NCI-H1694 (cell line): ENCODE measurements at places on chromosomes 7 and 10.

- peak; percentile 30 for DNase-seq
Measured at GRCh38 chr7:124840435-124840834, 74.8 kb upstream of the GPR37 start.

- no peak for DNase-seq
Measured at GRCh38 chr7:24609570-24609969, 36.3 kb downstream of the PALS2 start.

- DNase-seq: no peak
Measured at GRCh38 chr7:122132341-122132740, 11.7 kb downstream of the AASS start.

DNA sequence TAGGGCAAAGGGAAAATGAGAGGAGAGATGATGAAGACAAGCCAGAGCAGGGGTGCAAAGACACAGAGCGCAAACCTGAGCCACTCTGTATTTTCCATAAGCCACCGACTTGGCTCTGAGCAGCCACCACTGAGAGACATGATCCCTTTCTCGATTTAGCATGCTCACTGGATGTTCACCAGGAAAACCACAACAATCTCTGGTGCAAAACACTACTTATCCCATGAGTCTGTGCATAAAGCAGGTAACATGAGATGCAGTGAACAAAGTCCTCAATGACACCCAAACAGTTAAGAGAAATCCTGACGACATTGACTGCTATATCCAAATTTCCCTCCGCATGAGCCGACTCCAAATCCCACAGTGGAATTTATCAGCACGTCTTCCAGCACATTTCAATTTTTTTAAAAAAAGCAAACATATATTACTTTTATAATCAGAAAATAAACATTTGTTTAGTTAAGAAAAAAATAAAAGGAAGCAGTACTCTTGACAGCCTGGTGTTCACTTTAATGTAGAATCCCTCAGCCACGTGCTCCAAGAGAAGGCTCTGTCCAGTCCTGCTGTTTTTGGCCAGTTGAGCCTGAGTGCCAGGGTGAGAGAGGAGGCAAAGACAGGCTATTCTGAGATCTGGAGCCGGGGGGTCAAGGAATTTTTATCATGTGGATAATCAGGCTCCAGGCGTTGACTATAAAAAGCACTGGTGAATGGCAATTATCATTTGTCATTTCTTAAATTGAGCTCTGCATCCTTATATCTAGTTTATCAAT lies 238.4 kb downstream of the KCNMA1 start:
- DNase-seq: no peak

GRCh38 chr7:20786049-20786412 lies 655 bp downstream of the SP8 start:
- DNase-seq: no peak

DNA sequence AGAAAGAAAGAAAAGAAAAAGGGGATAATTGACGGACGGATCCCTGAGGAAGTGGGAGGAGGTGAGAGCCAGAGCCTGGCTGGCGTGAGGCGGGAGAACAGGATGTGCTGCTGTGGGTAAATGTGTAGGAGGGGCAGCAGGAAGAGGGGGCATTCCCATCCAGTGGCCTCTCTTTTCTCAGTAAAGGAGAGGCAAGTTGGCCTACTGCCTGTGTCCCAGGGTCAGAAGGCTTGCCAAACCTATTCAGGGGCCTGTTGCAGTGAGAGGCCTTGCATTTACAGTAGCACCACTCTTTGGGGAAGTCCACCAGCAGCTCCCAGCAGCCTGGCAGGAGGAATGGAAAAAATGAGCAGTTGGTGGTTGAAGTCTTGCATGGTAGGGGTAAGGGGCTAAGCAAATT lies 26.6 kb upstream of the ASCC1 start:
- DNase-seq: no peak

- no peak for DNase-seq
Measured at GRCh38 chr7:105297985-105298384, 90.7 kb downstream of the SRPK2 start.

DNA sequence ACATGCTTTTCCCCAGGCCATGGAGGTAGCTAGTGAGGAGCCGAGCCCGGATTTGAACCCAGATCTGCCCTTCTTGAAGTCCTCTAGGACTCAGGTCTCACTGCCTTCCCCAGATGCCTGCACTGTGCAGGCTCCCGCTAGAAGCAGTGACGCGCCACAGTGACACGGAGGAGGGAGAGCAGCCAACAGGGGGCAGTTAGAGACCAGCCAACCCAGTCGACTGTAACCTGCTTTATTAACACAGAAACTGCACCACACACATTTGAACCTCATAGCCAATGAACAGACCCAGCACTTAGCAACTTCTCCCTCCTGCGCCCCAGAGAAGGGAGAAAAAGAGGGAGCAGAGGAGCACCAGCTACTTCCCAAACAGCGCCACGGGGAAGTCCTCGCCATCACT lies 27.4 kb downstream of the PILRA start:
- DNase-seq: no peak

- no peak for DNase-seq
Measured at GRCh38 chr10:129808092-129808983, 155.7 kb downstream of the EBF3 start.

GRCh38 chr7:20330239-20330927 lies at the start of gene ITGB8:
TSS of gene ITGB8 (plus strand) at chr7:20330900. CDS start at chr7:20331807, 907 bp downstream.
- DNase-seq: peak; percentile 13

DNA sequence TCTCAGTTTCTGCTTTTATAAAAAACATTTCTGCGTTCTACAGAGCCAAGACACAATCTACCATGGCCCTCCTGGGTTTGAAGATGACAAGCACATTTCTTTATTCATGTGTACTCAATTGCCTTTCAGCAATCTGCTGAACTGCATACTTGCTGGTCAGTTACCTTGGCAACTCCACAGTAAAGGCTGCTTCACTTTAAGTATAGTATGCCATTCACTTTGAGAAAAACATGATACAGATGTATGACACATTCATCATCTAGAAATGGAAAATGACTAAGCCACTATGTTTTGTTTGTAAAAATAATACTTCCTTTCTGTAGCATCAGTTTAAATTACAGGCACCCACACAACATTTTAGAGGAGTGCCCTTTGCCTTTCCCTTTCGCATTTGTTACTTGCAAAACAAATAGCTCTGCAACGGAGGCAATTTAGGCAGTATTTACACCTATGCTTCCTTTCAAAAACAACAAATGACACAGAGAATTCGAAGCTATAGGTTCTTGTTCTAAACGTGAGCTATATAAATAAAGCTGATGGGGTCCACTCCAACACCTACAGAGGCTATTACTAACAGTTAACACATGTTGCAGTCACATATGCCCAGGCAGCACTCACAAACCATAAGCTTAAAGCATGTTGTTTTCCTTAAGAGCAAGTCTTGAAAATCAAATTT lies 23.5 kb downstream of the SGCE start:
- no peak for DNase-seq
